CD4-positive, alpha-beta T cell treated with Interleukin-17A for 4 hours (primary cell): ENCODE measurements at places on chromosomes 7 and 10.

- no peak for DNase-seq
These were observed 140.2 kb downstream of the KCND2 start for GRCh38 chr7:120413164-120413563.

GRCh38 chr7:155268211-155268610 is 29.5 kb upstream of the INSIG1 start:
- DNase-seq = no peak

GRCh38 chr7:16741676-16742075 is 11.9 kb upstream of the TSPAN13 start:
- no peak for DNase-seq

DNA sequence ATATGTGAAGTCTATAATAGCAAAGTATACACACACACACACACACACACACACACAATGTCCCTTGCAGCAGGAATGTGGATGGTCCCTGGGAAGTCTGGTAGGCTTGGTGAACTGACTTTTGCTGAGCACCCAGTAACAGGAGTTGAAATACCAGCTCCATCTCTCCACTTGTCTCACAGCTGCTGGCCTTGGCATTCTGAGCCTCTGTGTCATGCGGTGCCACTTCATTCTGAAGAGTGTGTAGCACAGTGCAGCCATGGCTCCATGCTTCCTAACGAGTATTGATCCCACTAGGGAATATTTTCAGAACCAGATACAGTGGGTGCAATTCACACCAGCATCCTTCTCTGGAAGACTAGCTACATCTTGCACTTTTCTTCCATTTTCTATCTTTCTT is 192.4 kb downstream of the ADARB2 start:
- DNase-seq = no peak

GRCh38 chr10:35813219-35813618 is 171.1 kb upstream of the FZD8 start:
- no peak for DNase-seq

GRCh38 chr10:103769176-103769575 is 86.2 kb downstream of the SH3PXD2A start:
- DNase-seq = no peak

- DNase-seq = no peak
These were observed 249.8 kb downstream of the PTEN start for GRCh38 chr10:88113232-88113631.

DNA sequence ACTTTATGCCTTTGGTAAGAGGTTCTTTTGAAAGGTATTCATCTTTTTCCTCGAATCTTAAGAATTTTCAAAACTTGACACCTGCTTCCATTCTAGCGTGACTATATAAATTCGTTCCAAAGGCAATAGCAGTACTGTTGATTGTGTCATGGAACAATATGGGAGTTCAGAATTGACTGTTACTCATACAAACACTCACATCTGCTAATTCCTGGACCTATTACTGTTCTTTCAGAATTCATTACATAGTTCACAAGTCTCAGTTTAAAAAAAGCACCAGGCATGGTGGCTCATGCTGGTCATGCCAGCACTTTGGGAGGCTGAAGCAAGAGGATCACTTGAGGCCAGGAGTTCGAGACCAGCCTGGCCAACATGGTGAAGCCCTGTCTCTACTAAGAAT is 80.9 kb downstream of the CACNB2 start:
- DNase-seq = no peak

GRCh38 chr10:31129880-31130405 is 98.3 kb upstream of the ZNF438 start:
- no peak for DNase-seq

DNA sequence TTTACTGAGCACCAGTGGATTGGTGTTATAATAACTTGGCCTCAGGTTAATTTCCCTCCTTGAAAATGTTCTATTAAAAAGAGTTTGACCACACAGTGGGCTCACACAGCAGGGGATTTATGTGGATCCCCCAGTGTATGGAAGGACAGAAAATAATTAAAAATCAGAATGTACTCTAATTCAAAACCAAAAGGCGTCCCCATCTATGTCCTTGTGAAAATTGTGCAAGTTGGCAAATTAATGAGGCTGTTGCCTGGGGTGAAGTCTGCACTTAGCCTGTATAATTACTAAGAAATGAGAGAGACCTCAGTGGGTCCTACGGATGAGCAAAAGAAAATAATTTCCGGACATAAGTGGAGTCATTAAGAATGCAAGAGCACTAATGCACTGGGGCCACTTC is 31.1 kb downstream of the PIK3CG start:
- no peak for DNase-seq

GRCh38 chr10:127450644-127451043 is 98.5 kb upstream of the NPS start:
- no peak for DNase-seq

- no peak for DNase-seq
These were observed 171.3 kb downstream of the TPST1 start for GRCh38 chr7:66376264-66376945.

DNA sequence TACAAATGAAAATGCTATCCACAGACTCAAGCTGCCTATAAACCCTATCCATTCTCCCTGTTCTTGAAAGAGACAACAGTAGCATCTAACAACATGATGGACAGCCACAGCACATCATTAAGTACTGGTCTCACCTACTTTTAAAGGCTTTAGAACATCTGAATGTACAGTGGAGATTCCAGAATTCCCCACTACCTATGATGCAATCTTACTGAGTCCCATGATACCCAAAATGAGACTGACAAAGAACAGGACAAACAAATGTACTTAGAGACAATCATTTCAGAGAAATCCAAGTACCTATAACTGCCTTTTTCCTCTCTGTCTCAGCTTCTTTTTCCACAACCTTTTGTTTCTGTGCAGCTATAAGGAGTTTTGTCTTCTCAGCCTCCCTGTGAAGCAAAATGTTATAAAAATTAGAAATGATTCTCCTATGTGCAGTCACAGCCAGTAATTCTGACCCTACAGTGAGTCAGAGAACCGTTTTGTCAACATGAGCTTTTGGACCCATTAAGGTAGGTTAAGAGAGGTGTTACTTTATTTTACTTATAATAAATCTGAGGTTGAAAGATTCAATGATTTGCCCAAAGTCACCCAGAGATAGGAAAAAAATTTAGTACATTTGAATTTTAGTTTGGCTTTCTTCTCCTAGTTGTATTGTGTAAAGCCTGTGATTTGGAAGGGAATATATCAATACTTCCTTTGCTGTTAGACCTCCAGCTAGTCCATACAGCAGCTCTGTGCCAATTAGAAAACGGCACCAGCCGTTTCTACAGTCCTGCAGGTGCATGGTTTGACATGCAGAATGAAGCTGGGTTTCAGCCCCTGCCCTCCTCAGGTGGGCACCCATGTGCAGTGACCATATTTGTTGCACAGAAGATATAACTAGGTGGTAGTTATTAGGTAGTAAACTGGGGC is 21.9 kb downstream of the ERLIN1 start:
- no peak for DNase-seq

DNA sequence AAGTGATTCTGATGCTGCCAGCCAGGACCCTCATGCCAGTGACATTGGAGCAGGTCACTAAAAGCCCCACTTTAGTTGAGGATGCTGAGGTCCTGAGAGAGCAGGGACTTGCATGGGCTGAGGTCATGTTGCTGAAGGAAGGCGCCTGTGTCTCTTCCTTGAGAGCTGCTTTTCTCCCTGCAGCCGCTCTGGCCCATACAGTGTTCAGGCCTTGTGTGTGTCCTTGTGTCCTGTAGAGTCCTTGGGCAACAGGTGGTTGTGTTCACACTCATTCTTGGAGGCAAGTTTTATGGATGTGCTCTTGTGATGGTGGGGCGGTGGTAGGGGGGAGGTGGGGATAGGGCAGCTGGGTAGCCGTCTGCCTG is 33.3 kb downstream of the TSPAN14 start:
- peak; percentile 11 for DNase-seq

- no peak for DNase-seq
These were observed 2.9 kb downstream of the ZP3 start for GRCh38 chr7:76427635-76428034.

- DNase-seq = peak; percentile 49
These were observed at the start of gene ARHGAP21 for GRCh38 chr10:24723788-24724380. TSS of gene ARHGAP21 (minus strand) at chr10:24723887. CDS start at chr10:24721899, 1,988 bp downstream.

DNA sequence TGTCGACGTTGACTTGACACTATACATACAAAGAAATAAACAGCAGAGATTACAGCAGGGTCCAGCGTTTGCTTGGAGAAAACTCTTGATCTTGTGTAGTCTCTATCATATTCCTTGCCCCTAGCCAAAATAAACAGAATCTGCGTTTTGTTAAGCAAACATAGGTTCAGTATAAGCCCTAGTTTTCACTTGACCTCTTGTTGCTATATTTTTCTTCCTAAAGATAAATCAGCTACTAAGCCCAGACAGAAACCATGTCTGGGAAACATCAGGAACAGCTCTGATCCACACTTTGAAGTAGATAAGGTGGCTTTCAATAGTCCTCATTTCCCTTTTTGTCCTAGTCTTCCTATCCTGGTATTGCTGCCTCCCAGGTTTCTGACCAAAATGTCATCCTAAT is 328.2 kb upstream of the MAGI2 start:
- DNase-seq = no peak

GRCh38 chr7:102985176-102985783 is 72.5 kb downstream of the LRRC17 start:
- no peak for DNase-seq

GRCh38 chr7:106563466-106564150 is 97.3 kb downstream of the CCDC71L start:
- DNase-seq = no peak

DNA sequence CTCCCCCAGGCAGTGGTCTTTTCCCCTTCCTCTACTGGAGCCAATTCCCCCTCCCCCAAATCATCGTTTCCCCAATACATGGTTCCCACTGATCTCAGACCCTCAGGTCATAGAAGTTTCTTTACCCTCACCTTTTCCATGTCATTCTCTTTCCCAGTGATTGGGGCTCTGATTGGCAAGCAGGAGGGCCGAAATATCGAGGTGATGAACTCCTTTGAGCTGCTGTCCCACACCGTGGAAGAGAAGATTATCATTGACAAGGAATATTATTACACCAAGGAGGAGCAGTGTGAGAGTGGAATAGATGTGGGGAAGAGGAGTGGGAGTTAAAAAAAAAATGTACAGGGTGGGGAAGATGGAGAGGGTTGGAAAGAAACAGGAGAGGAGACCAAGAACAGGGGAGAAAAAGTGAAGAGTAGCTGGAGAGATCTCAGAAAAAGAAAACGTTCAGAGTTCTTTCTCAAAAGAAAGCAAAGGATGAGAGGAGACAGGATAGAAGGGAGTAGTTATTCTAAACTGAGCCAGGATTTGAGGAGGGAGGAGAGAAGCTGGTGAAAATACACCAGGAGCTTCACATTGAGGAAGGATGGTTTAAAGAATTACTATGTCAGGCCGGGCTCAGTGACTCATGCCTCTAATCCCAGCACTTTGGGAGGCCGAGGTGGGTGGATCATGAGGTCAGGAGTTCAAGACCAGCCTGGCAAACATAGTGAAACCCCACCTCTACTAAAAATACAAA is 858 bp downstream of the COPS6 start:
- DNase-seq = no peak

GRCh38 chr10:73965890-73966768 is 31.8 kb upstream of the VCL start:
- DNase-seq = no peak

DNA sequence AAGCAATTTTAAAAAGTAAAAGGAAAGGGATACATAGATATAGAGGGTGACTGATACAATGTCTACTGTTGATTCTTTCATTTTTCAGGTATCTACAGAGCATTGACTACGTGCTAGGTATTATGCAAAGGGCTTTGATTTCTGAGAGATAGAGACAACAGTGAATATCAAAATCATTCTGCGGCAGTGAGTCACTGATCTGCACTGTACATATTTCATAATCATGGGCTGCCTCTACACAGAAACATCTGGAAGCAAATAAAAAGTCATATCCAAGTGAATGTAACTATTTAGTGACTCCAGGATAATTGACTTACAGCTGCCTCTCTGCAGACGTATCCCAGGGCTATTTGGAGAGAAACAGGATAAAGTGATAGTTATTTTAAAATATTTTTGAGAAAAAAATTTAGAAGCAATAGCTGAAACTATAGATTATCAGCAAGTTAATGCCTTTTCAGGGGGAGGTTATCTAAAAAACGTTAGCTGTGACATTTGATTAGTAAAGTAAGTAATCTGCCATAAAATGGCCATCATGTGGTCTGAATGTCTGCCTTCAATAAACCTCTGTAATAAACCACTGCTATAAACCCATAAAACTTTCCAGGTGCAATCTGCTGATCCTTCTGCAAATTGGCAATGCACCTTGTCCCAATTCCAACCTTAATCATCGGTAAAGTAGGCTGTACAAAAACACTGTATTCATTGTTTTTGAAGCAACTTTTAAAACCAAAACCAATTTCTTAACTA is 43.7 kb downstream of the CPXM2 start:
- DNase-seq = no peak

DNA sequence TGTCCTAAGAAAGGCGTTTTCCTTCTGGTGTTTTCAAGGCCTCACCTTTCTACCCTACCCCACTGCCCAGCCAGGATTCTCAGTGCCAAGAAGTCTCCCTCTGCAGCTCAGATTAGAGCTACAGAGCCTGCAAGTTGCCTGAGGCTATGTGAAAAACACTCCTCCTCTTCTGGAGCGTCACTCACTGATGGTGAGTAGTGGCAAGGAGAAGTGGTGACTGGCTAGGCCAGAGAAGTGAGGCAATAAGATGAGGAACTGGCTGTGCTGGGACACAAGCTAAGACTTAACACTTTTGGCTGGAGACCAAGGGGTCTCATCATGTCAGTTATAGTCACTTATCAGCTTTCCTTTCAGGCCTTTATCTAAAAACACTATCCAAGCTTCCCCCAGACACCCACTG is 86.7 kb upstream of the PRKAR2B start:
- DNase-seq = no peak

DNA sequence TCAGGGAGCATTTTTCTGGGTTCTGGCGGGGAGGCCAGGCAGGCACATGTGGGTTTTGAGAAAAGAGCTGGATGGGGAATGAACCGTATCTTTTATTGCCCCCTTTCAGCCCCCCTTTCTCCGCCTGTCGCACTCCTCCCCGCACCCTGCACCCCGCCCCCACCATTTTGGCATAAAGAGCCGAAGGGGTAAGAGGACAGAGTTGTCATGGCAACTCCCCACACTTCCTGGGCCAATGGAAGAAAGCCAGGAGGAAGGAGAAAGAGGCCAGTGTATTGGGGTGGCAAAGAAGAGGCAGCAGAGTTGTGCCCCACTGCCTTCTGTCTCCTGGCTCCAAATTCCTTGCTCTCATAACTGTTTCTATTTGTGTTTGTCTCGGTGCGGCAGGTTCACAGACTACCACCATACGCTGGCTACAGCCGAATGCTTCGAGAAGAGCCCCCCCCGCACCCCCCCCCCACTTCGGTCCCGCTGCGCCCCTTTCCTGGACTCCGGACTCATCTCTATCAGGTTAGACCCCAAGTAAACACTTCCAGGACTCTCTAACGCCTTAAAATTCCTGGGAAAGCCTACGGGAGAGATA is 3.4 kb downstream of the KCNIP2 start:
- peak; percentile 30 for DNase-seq

GRCh38 chr7:117859246-117859812 is 13.9 kb downstream of the CTTNBP2 start:
- no peak for DNase-seq

- DNase-seq = no peak
These were observed 64.4 kb downstream of the ENTPD1 start for GRCh38 chr10:95820363-95820762.
